ENCODE measurements at places on chromosomes 4 and X. TPM values are rescaled to one million over a fixed set of nuclear protein-coding genes. Genes with fewer than 3 reads are reported as not detected.

The PNCK gene
- 4.4 TPM for total RNA-seq

- no peak for DNase-seq
Measured at GRCh38 chr4:7422151-7422897, 12.4 kb downstream of the PSAPL1 start.

The REELD1 gene
- total RNA-seq = not detected

DNA sequence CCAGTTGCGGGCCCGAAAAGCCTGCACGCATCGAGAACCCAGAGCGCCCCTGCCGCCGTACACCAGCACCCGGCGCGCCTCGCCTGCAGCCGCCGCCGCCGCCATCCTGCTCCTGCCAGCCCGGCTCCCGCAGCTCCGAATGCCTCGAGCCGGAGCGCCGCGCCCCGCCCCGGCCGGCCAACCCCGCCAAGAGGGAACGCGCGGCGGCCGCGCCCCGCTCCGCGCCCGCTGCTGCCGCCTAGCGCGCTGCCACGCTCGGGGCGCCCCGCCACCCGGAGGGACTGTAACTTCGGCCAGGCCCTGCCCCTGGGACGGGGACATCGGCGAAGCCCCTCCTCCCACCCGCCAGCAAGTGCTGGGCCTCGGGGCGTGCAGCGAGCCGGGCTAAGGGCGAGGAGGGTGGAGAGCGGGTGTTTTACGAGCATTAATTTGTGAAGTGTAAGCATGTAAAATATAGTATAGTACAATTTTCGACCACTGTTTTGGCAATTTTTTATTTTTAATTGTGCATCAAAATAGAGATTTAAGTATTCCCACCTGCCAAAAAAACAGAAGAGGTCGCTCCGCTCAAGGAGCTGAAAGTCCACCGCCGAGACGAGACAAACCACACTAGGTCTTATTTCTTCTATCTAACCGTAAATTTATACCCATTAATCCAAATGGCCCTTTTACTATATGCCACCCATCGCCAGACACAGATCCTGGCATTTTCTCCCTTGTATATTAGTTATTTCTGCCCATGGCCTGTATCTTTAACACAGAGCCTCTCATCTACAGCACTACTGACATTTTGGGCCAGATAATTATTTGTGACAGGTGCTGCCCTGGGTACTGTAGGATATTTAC, at the start of gene QDPR:
TSS of gene QDPR (minus strand) at position 141 of the 846 bp plus-strand sequence. CDS start at position 105, 36 bp downstream.
- peak; percentile 57 for DNase-seq

The ARHGAP36 gene
- total RNA-seq = not detected

DNA sequence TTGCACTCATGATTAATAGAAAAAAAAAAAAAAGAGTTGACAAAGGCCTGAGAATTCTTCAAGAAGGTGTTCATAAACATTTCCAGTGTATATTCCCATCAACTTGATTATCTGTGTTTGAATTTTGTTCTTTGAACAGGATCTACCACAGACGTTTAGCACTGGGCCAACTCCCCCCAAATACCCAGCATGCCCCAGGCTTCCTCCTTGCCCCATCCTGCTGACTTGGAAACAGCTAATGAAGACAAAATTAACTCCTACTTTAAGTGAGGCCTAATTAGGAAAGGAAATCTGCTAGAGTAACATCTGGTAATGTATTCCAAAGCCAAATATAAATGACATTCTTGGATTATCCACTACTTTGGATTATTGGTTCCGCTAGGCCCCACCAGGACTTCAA, 52.5 kb downstream of the PPARGC1A start:
- DNase-seq = no peak

The XK gene
- 3.7 TPM for total RNA-seq

The DOK7 gene
- 7.1 TPM for total RNA-seq

The F11 gene
- not detected for total RNA-seq

GRCh38 chrX:19003756-19004155, 19.8 kb upstream of the PHKA2 start:
- no peak for DNase-seq

The SPATA18 gene
- total RNA-seq = 0.20 TPM

The RGN gene
- 0.33 TPM for total RNA-seq

DNA sequence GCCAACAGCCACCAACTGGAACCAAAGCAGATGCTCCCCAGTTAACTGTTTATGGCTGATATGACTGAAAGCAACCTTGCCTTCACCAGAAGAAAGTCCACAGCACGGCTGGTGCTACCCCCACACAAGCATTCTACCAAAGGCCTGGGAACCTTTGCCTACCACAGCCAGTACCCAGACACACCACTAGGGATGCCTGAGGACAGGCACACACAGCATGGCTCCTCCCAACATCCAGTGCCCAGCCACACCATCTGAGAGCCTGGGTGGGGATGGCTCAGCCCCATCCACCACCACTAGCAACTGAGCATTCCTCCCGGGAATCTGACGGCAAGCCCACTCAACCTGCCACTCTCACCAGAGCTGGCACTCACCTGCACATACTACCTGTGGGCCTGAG, 178.6 kb downstream of the SLC7A11 start:
- no peak for DNase-seq
